SJCRH30 (cell line): ENCODE measurements at places on chromosomes 3 and 15.

GRCh38 chr3:155704771-155705559 lies 39.9 kb downstream of the PLCH1 start:
- no peak for DNase-seq
- no peaks in the 10 kb centered on the region for H3K36me3 ChIP-seq
- H3K27me3 ChIP-seq = no peaks in the 10 kb centered on the region
- no peaks in the 10 kb centered on the region for H3K4me1 ChIP-seq

- no peak overlapping the region for H3K27ac ChIP-seq
- H3K4me3 ChIP-seq = no peak overlapping the region
- DNase-seq = no peak
Observed at GRCh38 chr3:30649572-30650318, 43.3 kb downstream of the TGFBR2 start.

DNA sequence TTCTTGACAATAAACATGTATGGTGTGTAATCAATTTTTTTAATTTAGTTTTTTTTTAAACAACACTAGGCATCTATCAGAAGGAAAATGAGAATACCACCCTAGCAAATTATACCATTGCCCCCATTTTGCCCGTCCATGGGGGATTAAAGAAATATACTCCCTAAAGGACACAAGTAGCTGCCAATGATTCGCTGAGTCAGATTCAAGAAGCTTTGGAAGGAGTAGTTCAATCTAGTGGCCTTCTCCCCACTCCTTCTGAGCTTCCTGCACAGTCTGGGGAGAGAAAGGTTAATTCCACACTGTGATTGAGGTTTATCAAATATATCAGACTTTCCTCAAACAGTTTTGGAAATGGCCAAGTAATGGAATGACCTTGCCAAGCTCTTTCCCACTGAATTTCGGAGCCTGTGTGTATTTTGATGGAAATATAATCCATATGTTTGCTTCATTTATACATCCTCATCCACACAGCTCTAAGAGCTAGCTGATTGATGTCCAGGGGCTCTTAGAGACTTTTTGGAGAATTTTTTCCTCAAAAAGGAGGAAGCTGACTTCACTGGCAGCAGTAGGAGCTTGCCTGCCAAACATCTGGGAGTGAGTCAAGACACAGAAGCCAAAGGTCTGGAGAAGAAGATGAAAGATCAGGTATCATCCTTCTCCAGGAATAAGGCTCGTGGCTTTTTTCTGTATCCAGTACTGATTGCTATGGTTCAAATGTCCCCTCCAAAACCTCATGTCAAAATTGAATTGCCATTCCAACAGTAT lies 478.5 kb upstream of the PROK2 start:
- H3K4me1 ChIP-seq = no peaks in the 10 kb centered on the region
- no peak overlapping the region for H3K27ac ChIP-seq
- no peaks in the 10 kb centered on the region for H3K36me3 ChIP-seq
- H3K4me3 ChIP-seq = no peak overlapping the region
- no peaks in the 10 kb centered on the region for H3K27me3 ChIP-seq

DNA sequence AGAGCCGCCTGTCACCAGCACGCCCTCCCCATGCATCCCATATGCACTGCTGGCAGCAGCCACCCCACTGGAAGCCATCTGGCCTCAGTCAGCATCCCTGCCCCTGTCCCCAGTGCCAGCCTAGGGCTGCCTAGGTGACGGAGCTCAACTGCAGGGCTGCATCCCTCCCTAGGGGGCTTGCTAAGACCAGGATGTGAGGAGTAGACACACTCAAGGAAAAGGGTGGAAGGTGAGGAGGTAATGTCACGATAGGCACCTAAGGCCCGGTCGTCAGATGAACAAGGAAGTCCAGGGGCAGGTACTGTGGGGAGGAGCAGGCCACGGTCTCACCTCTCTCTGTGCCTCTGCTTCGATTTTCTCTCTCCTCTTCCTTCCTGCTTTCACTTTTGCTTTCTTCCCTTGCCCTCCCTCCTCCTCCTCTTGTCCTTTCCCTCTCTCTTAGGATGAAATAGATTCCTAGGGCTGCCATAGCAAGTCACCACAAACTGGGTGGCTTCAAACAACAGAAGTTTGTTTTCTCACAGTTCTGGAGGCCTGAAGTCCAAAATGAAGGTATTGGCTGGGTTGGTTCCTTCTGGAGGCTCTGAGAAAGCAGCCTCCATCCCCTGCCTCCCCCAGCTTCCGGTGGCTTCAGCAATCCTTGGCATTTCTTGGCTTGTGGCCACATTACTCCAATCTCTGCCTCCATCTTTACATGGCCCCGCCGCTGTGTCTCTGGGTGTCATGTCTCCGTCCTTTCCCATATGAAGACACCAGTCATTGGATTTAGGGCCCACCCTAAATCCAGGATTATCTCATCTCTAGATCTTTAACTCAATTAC lies 298.3 kb downstream of the SHQ1 start:
- no peak overlapping the region for H3K27ac ChIP-seq
- DNase-seq = no peak
- no peaks in the 10 kb centered on the region for H3K36me3 ChIP-seq
- H3K4me3 ChIP-seq = no peak overlapping the region
- H3K27me3 ChIP-seq = no peaks in the 10 kb centered on the region
- H3K4me1 ChIP-seq = no peaks in the 10 kb centered on the region
